ENCODE measurements at places on chromosomes 5 and 9.

DNA sequence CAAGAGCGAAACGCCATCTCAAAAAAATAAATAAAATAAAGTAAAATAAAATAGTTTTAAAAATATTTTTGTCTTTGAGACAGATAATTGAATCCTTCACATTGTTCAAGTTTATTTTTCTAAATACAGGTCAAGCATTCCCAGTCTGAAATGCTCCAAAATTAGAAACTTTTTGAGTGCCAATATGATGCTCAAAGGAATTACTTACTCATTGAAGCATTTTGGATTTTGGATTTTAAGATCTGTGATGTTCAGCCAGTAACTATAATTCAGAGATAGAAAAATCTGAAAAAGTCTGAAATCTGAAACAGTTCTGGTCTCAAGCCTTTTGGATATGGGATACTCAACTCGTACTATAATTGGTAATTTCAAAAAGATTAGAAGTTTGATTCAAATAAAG, 39.8 kb downstream of the RBM27 start:
- no peak for DNase-seq

DNA sequence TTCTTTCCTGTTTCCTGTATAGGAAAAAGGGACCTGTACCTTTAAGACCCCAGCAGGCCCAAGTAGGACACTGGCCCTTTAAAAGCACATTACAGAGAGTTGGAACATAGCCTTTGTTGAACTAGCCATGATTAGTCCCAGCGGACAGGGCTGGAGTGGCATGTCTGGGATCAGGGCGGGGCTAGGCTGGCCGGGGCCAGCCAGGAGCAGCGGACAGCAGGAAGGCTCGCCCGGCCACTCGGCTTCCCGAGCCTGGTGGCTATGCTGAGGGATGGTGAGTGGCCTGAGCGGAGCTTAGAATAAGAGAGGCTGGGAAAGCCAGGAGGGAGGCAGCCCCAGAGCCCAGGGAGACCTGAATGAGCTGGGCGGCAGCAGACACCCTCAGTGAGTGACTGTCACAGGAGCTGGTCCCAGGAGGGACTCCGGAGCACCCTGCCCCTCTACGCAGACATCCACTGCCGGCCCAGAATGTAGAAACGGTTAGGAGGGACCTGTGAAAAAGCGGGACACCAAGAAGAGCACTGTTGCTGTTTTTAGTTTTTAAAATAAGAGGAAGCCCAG, 92.1 kb downstream of the DAB2IP start:
- no peak for DNase-seq

GRCh38 chr5:175693741-175694140, 35.9 kb downstream of the HRH2 start:
- no peak for DNase-seq

GRCh38 chr9:35836595-35836994, 7.6 kb downstream of the TMEM8B start:
- DNase-seq: no peak

GRCh38 chr9:11893331-11893730, 799.9 kb upstream of the TYRP1 start:
- no peak for DNase-seq

DNA sequence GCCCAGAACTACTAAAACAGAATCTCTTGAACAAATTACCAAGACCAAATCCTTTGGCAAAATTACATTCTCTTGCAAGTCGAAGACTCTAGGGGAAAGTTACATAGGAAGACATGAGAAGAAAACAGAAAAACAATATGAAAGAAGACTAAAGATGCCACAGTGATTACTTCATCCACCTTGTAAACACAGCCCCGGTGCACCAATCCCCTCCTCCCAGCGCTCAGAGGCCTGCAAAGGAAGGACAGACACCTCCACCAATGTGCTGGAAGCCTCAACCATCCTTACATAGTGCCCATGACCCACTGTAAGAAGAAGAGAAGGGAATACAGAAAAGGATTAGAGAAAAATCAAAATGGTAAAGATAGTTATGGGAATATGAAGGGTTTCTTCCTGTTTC, 218.5 kb downstream of the SPOCK1 start:
- no peak for DNase-seq

GRCh38 chr5:76021936-76022584, 61.1 kb upstream of the SV2C start:
- DNase-seq: no peak

- DNase-seq: no peak
Observed at GRCh38 chr5:156375895-156376495, 49.0 kb downstream of the SGCD start.

GRCh38 chr9:137913771-137914767, 36.5 kb downstream of the CACNA1B start:
- no peak for DNase-seq

GRCh38 chr9:37410969-37411785, 11.3 kb upstream of the GRHPR start:
- DNase-seq: no peak

DNA sequence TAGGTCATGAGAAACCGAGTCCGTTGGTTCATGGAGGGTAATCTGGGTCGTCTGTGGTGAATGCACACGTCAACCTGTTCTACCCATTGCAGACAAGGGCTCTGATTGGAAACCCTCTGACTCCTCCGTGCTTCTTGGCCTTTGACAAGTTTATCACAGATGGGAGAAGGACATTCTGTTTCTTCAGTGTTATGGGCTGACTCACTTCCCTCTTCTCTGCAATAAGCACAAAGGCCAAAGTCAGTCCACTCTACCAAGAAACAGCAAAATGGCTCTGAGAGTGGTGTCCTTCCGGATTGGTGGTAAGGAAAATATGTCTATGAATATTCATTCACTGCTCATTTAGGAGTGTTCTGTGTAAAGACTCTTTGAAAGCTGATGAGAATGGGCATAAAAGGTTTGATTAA, 89.3 kb downstream of the FEM1C start:
- no peak for DNase-seq

DNA sequence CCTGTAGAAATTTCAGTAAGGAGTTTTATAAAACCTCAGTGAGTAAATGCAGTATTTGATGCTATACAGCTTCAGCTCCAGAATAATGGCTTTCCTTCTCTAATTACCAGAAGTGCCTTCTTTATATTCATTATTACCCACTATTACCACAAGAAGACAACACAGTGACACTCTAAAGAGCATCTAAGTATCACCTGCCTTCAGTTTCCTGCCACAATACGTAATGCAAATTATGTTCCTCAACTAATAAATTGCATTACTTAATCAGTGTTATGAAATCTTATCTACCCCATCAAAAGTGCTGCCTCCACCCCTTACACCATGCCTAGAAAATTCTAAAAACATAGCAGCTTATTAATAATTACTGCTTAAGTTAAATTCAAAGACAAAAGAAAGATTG, 91.9 kb downstream of the TRPM6 start:
- DNase-seq: no peak

GRCh38 chr5:152649609-152650008, 244.5 kb upstream of the NMUR2 start:
- DNase-seq: no peak

DNA sequence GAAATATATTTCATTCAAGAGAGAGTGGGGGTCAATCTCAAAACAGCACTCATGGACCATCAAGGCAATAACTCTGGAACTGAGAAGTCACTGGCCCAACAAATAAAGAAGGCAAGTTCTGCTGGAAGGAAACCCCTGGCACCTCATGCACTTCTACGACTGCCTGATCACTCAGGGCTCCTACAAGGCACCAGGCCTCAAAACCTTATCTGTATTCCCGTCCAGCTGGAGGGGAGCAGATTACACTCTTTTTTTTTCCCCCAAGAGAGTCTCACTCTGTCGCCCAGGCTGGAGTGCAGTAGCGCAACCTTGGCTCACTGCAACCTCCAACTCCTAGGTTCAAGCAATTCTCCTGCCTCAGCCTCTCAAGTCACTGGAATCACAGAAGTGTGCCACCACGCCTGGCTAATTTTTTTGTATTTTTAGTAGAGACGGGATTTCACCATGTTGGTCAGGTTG, 49.9 kb downstream of the P4HA2 start:
- no peak for DNase-seq

GRCh38 chr5:179188636-179189035, 128.5 kb downstream of the ZNF354C start:
- no peak for DNase-seq

- DNase-seq: no peak
Observed at GRCh38 chr9:12689233-12689632, 4.0 kb upstream of the TYRP1 start.

GRCh38 chr5:77882670-77883257, 106.6 kb upstream of the TBCA start:
- DNase-seq: no peak

- no peak for DNase-seq
Observed at GRCh38 chr9:27756418-27756817, 183.1 kb upstream of the C9orf72 start.

GRCh38 chr5:127785098-127785927, 82.1 kb downstream of the CCDC192 start:
- no peak for DNase-seq

DNA sequence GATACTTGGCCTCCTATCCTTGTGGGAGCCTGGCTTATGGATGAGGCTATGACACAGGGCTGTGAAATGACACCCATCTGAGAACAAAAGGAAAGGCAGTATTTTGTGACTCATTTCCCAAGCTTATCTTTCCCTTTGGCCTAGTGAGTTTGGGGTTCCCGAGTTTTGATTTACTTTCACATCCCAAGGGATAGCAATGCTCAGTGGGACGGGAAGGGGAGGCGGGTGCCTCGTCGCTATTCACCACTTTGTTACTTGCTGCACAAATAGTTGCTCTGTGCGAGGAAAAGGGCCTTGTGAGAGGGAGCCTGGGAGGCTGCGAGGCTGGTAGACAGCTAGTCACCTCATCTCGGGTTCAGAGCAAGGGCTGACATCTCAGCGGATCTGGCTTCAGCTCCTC, 59.1 kb upstream of the ENTREP1 start:
- DNase-seq: no peak

DNA sequence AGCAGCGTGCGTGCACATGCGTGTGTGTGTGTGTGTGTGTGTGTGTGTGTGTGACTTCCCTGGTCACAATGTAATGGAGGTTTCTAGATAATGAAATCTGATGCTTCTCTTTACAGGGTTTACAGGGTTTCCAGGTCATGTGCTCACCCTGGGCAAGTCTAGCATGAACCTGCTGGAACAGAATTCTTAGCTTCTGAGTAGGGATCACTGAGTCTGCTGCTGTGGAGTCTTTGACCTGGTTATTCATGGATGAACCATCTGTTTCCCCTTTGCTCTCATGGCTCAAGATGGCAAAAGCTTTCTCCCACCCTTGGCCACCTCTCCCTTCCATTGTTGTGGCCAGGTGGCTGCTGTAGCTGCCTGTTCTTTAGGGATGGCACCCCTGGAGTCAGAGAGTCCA, 111.6 kb upstream of the SHB start:
- no peak for DNase-seq

- DNase-seq: no peak
Observed at GRCh38 chr9:95047452-95048224, 269.9 kb downstream of the FANCC start.

GRCh38 chr5:91280362-91281269, 102.5 kb downstream of the ARRDC3 start:
- DNase-seq: peak; percentile 79

DNA sequence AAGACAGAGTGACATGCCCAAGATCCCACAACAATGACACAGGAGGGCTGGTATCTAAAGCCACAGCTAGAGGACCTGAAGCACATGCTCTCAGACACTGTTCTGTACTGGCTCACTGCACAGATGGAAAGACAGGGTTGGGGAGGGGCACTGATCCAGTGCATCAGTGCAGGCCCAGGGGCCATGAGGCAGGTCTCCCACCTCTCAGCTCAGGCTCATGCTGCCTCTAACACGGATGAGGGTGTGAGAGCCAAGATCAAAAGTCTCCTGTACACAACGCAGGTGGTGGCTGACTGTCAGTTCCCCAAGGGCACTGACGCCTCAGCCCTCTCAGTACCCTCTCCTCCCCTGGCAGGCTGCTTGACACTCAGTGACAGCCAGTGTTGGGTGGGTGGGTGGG, 10.9 kb downstream of the RAPGEF1 start:
- no peak for DNase-seq

DNA sequence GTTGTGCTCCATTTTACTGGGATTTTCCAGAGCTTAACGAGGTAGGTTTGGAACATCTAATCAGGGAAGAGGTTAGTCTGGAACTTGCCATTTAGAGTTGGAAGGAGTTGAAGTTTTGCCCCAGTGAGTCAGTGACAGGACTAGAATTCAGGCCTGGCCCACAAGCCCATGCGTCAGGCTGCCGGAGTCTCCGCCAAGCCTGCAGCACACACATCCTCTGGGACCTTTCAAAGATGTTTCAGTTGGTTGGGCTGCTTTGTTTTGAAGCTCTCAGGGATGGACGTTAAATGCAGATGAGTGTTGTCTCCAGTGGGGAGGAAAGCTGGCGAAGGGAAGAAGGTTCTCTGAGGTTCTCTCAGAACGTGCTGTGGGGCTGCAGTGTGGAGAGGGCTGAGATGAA, 147.0 kb downstream of the PSAT1 start:
- DNase-seq: no peak

GRCh38 chr9:136075134-136075841, 19.8 kb downstream of the NACC2 start:
- no peak for DNase-seq

GRCh38 chr9:27382308-27382707, 85.4 kb upstream of the EQTN start:
- no peak for DNase-seq

- DNase-seq: no peak
Observed at GRCh38 chr5:99191206-99191745, 262.5 kb upstream of the CHD1 start.

DNA sequence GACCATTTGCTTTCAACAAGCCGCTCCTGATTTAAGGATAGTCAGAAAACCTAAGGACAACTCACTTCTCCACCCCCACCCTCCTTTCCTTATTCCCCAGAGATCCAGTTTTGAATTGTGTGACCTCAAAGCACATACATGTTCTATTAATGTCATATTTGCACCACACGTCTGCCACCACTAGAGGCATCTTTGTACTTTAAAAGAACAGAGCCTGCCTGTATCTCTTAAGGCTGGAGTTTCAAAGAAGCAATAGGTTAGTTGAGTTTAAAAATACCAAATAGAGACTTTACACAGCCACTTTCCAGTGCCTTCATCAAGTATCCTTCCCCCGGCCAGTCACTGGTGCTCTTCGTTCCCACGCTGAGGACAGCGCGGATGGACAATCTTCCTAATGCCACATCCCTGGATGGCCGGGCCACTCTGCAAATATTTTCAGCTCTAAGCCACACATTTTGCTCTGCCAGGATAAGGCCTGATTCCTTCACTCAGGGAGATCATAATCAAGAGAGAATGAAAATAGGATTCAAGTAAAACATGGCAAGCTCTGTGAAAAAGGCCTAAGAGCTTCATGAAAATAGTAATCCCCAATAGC, 146.3 kb downstream of the SNCAIP start:
- no peak for DNase-seq

GRCh38 chr9:5971740-5972139, 43.7 kb downstream of the RANBP6 start:
- no peak for DNase-seq

DNA sequence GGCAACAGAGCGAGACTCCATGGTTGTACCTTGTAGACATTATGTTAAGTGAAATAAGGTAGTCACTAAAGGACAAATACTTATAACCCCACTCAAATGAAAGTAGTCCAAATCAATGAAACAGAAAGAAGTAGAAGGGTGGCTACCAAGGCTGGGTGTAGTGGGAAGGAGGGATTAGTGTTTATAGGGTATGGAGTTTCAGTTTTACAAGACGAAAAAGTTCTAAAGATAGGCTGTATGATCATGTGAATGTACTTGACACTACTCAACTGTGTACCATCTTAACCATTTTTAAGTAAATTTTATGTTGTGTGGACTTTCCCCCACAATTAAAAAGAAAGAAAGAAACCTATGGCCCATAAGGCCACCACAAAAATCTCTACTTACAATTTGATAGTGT, 32.2 kb downstream of the ALDH7A1 start:
- no peak for DNase-seq

Measured in stimulated activated CD8-positive, alpha-beta memory T cell treated with anti-CD3 and anti-CD28 coated beads, Interleukin-2, amount 100 ng/mL, for 1 hour (primary cell).